ENCODE measurements at places on chromosomes 4 and X.
A peak's percentile ranks its signal among the peaks of the same experiment; 100 is the strongest.

DNA sequence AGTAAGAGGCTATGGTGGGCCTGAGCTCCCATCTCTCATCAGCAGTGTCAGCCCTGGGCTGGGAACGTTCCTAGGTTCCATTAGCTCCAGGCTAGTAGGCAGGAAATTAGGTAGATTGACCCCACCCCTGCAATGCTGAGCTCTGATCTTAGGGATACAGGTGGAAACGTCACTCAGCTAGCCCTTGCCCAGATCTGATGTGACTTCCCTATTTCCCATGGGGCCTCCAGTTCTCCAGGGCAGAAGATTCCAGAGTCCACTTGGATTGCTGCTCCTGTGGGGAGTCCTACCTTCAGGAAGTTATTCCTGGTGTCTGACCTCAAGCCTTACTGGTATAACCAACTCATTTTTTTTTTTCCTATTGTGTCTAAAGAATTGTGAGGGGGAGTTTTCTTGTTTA, 81.1 kb downstream of the EFNB1 start:
- no peak for DNase-seq

DNA sequence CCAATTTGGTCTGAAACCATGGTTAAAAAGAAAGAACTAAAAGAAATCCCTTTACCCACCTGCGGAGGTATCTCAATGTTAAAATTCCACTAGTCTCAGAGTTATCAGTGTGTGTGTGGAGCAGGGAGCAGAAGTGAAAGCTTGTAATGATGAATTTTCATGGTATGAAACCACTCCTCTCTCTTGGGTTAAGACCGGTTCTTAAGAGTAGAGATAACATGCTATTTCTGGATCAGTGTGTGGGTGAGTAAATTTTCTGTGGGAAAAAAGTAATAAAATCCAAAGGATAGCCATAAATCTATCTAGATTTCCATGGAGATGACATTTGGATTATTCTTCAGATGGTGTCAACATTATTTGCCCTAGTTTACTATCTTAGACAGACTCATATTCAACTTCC, 3.2 kb downstream of the FGF13 start:
- no peak for DNase-seq

GRCh38 chrX:10828640-10829039, 208.3 kb upstream of the MID1 start:
- no peak for DNase-seq

GRCh38 chr4:86043755-86044592, 315.9 kb downstream of the MAPK10 start:
- peak; percentile 10 for DNase-seq

DNA sequence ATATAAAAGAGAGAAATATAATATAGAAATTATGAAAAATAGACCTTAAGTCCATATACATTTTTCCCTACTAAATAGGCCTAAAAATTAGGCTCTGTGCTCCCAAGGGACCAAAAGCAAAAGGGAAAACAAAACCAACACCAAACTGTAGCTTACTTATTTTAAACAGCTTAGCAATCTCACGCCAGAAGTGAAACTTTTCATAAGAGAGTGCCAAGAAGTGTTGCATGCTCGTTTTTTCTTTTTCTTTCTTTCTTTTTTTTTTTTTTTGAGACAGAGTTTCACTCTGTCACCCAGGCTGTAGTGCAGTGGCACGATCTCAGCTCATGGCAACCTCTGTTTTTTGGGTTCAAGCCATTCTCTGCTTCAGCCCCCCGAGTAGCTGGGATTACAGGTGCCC, 250.4 kb downstream of the TMA16 start:
- DNase-seq, result no peak

- no peak for DNase-seq
Observed at GRCh38 chr4:36303426-36304137, 22.2 kb downstream of the DTHD1 start.

DNA sequence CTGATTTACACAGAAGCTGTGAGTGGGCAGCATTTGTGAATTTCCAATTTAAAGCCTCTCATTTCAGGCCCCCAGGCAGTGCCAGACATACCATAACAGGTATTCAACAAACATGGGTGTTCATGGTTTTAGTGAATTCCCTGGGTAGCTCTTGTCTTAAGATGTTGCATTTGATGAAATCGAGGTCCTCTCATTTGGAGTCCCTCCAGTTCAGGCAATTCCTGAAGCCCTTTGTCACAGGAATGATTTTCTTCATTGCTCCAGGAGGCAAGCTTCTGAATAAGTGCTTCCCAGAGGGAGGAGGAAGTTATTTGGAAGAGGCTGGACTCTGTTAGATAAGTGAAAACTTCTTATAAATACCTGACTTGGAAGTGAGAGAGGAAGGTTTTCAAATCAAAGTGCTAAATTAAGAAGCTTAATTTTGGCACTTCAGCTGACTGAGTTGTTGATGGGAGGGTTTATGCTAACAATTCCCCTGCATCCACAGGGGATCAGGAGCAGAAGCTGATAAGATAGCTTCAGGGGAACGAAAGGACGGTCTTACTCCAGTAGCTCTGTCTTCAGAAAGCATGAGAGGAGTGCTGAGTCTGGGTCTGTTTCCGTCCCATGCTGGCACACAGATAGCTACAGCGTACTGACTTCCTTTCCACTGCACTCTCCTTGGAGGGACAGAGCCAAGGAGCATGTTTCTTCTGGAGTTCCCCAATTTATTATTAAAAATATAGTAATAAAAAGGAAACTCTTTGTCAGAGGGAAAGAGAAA, 543.1 kb downstream of the GBA3 start:
- DNase-seq, result no peak

- DNase-seq, result no peak
Observed at GRCh38 chr4:145799223-145799622, 119.3 kb downstream of the C4orf51 start.

- no peak for DNase-seq
Observed at GRCh38 chr4:93834249-93835066, 5.9 kb downstream of the ATOH1 start.

DNA sequence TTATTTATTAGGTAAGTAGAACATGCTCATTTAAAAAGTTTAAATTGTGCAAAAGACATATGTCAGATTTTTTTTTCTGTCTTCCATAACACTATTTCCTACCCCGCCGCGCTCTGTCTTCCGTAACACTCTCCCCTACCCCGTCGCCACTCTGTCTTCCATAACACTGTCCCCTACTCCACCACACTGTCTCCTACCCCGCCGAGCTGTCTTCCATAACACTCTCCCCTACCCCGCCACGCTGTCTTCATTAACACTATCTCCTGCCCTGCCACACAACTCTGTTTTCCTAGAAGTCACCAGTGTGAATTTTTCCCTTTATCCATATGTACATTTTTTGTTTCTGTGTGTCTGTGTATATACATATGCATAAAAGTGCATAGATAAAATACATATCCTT, 4.4 kb downstream of the MSMO1 start:
- no peak for DNase-seq

DNA sequence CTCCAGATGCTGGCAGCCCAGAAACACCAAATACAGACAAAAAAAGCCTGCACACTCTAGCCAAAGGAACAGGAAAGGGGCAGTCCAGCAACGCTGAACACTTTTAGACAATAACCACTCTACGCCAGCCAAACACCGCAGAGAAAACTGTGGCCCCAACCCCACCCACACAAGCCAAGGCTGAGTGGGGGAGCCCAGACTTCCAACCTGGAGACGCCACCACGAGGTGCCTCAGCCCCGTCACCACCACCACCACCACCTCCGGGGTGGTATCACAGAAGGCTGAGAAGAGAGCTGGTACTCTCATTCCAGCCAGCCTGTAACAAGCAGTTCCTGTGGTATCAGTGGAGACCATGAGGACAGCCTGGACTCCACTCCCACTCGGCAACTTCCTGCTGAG, 22.8 kb downstream of the MEPE start:
- no peak for DNase-seq

GRCh38 chrX:151974336-151975227, at the start of gene GABRE:
Gene GABRE, minus strand, starts transcription at chrX:151974676. Its CDS starts 51 bp downstream, at chrX:151974625.
- DNase-seq, result no peak

- DNase-seq, result no peak
Observed at GRCh38 chr4:3246458-3247398, 2.2 kb upstream of the MSANTD1 start.

GRCh38 chrX:2488621-2489285, 12.0 kb downstream of the DHRSX start:
- no peak for DNase-seq

- no peak for DNase-seq
Observed at GRCh38 chr4:76977736-76978350, 28.3 kb downstream of the SEPTIN11 start.

- no peak for DNase-seq
Observed at GRCh38 chr4:183636503-183636902, 22.5 kb downstream of the RWDD4 start.

DNA sequence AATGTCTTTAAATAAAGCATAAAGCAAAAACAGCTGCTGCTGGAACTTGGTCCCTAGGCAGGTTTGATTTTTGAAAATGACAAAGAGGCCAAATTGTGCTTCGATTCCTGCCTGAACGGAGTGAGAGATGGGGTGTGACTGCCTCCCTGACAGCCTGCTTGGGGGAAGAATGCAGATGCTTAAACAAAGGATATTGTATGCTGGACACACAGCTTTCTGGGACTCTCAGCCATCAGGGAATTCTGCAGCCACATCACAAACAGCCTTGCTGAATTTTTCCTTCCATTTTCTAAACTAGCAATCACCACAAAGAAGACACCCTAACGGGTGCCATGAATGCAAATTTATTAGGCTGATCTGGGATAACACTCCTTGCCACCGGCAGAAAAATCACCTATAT, 83.9 kb upstream of the CPEB2 start:
- DNase-seq, result no peak

DNA sequence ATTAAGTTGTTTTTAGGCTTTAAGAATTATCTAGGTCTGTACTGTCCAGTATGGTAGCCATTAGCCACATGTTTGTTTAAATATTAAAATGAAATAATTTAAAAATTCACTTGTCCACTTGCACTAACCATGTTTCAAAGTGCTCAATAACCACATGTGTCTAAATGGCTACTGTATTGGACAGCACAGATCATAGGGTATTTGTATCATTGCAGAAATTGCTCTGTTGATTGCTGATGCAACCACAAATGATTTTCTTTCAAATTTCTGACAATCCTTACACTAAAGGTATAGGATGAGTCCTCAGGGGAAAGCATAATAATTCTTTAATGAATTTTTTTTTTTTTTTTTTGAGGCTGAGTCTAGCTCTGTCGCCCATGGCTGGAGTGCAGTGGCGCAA, 84.9 kb downstream of the KDM6A start:
- DNase-seq, result no peak

DNA sequence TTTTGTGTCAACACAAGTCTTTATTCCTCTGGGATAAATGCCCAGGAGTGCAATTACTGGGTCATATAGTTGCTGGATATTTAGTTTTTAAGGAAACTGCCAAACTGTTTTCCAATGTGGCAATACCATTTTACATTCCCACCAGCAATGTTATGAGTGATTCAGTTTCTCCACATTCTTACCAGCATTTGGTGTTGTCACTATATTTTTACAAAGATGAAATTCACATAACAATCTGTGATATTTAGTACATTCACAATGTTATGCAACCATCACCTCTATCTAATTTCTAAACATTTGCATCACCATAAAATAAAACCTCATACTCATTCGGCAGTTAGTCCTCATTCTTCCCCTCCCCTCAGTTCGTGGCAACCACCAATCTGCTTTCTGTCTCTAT, 75.0 kb downstream of the MAMLD1 start:
- no peak for DNase-seq

DNA sequence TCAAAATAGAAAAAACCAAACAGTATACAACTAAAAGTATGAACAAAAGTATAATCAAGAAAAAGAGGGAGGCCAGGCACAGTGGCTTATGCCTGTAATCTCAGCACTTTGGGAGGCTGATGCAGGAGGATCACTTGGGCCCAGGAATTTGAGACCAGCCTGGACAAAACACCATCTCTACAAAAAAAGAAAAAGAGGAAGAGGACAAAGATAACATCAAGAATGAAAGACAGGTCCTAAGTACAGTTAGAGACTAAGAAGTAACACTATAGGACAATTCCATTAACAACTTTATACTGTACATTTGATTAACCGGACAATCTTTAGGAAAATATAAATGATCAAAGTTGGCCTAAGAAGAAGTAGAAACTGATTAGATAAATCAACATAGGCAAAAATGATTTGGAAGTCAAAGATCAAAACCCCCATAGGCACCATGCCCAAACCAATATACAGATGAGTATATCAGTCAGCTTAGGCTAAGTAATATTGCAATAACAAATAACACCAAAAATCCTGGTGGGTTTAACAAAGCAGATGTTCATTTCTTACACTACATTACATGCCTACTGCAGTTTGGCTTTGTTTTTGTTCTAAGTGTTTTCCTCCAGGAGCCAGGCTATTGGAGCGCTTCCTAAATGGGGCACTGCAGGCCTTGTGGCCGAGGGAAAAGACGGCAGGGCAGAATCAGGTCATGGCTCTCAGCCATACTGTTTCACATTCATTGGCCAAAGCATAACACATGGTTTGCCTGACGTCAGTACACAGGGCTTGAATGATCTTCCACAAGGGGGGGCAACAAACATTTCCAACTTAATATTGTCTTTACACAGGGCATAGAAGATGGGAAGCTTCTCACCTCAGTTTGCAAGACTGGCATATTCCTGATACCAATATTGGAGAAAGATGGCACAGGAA, 42.2 kb upstream of the HGFAC start:
- no peak for DNase-seq

DNA sequence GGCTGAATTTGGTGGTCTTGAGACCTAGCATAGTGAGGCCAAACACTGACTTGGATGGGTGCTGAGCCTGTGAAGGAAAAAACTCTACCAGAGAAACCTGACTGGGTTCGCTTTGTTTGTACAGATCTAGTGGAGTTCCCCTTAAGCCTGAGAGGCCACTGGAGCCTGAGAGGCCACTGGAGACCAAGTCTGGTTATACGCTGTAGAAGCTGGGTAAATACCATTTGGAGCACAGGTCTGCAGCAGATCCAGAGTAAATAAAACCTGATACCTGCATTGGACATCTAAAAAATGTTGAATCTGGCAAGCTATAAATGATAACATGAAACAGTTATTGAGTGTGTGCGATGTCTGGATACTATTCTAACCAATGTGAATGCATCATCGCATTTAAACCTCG, 104.3 kb upstream of the IGSF1 start:
- DNase-seq, result no peak

GRCh38 chr4:180449395-180449956, 1793.7 kb upstream of the TENM3 start:
- DNase-seq, result no peak

GRCh38 chr4:173370130-173370476, 651 bp upstream of the SAP30 start:
- peak; percentile 69 for DNase-seq

GRCh38 chr4:147078875-147079658, 133.4 kb upstream of the TTC29 start:
- no peak for DNase-seq

- DNase-seq, result no peak
Observed at GRCh38 chrX:41542135-41542534, 95.0 kb downstream of the NYX start.

- no peak for DNase-seq
Observed at GRCh38 chr4:176717237-176717636, 75.5 kb downstream of the VEGFC start.

- no peak for DNase-seq
Observed at GRCh38 chr4:8164194-8164565, 5.6 kb upstream of the ABLIM2 start.

- DNase-seq, result no peak
Observed at GRCh38 chr4:176238157-176238610, 30.8 kb downstream of the ASB5 start.

Data from CD4-positive, alpha-beta T cell treated with Interleukin-15 for 4 hours (primary cell).